ELF-1 (cell line): ENCODE measurements at places on chromosomes 12 and 14.

DNA sequence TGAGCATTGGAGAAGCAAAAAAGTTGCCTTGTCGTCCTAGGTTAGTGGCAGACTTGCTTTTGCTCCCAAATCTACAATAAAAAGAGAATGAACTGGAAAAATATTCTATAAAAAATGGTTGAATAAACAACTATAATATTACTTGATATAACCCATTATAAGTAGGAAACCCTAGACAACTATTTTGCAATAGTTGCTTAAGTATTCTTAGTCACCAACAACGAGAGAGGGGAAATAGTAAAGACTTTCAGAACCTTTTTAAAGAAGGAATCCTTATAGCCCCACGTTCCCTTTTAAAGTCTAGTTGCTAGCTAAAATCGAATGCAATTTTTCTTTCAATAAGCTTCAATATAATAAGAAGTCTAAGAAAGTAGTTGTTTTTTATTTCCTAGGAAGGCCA is 17.5 kb downstream of the AQP6 start:
- DNase-seq, result no peak

- DNase-seq, result no peak
Observed at GRCh38 chr14:59150990-59151389, 37.5 kb upstream of the DAAM1 start.

- DNase-seq, result no peak
Observed at GRCh38 chr12:74535536-74535935, 2.1 kb upstream of the ATXN7L3B start.

GRCh38 chr12:100448656-100449055 is 25.0 kb upstream of the NR1H4 start:
- no peak for DNase-seq

GRCh38 chr12:31267966-31268365 is 58.0 kb downstream of the SINHCAF start:
- DNase-seq, result no peak

DNA sequence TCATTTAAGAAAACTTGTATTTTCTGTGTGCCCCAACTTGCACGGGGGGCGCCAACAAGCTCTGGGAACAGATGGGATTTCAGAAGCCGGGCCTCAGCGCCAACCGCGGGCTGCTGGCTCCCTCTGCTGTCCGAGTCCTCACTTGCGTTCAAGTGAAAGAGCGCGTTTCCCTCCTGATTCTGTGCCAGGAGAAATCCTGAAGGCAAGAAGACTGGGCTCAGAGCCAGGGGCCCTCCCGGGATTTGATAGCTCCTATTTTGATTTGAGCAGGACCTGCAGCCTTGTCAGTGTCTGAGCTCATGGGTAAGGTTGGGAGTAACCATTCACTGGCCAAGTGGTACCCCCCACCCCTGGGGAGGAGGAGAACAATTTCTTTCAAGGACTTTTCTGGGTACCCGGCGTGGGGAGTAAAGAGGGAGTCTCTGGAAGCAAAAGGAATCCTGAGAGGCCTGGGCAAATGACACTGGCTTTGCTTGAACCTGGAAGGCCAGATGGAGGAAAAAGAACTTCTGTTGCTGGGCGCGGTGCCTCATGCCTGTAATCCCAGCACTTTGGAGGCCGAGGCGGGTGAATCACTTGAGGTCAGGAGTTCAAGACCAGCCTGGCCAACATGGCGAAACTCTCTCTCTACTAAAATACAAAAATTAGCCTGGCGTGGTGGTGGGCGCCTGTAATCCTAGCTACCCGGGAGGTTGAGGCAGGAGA is 179.0 kb upstream of the RGS6 start:
- peak; percentile 94 for DNase-seq

- DNase-seq, result no peak
Observed at GRCh38 chr14:61495809-61496208, 174.4 kb downstream of the PRKCH start.

DNA sequence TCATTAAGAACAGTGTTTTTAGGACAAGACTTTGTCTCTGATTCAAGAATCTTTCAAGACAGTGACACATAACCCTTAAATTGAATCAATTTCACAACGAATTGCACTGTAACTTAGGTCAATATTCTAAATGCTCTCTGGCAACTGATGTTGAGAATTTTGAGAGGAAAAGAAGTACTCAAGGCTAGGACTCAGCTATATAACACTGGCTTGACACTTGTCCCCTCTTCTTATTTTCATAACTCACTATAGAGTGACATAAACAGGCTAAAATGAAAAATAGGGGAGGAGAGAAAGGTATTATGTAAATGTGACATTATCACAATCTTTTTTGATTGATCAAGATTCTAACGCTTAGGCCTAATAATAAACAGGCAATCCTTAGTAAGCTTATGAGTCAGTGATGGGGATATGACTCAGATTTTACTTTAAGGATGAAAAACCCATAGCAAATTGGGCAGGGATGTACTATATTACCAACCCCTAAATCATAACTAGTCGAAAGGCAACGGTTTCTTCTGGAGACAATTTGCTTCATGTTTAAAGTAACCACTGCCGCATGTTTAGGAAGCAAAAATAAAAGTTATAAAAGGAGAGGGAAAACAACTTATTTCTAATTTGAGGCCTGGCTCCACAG is 10.9 kb downstream of the BTG1 start:
- DNase-seq, result no peak

DNA sequence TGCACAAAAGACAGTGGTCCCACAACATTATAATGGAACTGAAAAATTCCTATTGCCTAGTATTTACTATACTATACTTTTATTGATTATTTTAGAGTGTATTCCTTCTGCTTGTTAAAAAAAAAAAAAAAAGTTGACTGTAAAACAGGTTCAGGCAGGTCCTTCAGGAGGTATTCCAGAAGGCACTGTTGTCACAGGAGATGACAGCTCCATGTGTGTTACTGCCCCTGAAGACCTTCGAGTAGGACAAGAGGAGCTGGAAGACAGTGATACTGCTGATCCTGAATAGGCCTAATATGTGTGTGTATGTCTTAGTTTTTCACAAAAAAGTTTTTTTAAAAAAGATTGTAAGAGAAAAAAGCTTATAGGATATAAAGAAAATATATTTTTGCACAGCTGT is 12.3 kb downstream of the UBE2N start:
- no peak for DNase-seq

- no peak for DNase-seq
Observed at GRCh38 chr14:104650981-104651875, 38.2 kb upstream of the INF2 start.

DNA sequence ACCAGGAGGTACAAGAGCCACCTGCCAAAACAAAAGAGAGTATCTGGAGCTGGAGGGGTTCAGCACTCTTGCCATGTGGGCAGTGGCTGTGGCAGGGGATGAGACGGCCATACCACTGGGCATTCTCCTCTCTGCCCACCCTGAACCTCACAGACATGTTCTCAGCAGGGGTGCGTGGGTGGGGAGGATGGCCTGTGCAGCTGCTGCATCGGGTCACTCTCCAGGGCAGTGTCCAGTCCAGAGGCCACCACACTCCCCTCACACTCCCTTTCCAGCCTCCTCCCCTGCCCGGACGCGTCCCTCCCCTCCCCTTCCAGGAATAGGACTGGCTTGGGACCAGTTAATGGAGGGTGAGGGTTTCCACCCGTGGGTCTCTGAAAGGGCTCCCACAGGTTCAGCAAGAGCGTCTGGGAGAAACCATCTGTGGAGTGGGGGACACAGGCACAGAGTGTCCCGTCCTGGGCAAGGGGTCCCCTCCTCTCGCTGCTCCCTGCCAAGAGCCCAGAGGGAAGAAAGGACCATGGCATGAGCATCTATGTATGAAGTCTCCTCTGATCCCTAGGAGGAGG is 501 bp downstream of the C1R start:
- no peak for DNase-seq

DNA sequence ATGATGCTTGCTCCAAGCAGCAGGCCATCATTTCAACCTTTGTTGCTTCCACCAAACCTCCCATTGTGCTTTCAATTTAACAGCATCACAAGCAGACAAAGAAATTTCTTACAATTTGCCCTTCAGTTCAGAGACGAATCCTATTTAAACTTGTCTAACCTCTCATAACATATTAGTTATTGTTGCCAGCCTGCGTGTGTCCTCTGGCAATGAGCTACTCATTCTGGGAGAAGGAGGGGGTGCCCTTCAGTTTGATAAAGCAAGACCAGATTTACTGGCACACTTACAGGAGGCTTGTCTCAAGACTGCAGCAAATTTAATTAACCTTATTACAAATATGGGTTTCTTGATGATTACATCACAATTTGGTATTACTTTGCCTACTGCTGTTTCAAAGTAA is 203.6 kb upstream of the SOX5 start:
- DNase-seq, result no peak

GRCh38 chr14:61690982-61691381 is 4.3 kb upstream of the HIF1A start:
- DNase-seq, result peak; percentile 33

DNA sequence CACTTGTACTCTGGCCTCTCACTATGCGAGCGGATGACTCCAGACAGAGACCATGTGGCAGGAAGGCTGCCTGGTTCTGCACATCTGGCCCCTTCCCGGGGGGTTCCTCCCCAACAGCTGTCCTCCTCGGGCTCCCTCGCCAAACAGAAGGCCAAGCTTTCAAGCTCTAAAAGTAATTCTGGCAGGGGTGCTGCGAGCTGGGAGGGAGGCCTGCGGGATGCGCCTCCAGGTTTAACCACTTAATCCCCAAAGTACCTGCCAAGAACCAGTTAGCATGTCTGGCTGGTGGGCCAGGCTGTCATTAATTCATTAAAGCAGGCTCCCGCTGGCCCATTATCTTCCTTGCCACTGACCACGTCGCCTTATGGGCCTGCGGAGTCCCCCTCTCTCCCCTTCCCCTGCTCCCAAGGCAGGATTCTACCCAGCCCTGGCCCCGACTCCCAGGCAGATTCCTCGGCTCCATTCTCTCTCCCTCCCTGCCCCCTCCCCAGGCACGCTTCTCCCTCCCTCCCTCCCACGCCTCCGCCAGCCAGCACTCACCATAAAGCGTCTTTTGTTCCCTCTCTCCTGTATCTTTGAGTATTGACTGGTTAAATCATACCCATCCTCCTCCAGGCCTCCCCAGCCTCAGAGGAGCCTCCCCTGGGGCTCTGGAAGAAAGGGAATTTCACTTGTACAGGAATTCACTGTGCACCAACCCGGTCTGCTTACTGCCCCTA is 4.9 kb downstream of the HRK start:
- peak; percentile 71 for DNase-seq

DNA sequence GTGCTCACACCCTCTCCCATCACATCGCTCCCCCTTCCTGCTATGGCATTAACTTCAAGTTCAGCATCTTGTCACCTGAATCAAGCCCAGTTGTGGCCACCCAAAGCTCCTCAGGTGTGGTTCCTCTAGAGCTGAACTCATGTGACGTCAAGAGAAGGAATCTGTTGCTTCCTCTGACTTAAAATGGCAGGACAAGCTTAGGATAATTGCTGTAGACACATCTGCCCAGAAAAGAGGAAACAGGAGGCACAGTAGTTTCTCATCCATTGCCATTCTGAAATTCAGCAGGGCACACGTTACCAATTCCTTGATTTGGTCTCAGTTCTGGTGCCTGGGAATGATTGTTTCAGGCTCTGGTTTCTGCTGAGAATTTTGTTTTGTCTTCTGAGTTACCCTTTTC is 52.1 kb downstream of the RCOR1 start:
- DNase-seq, result no peak

DNA sequence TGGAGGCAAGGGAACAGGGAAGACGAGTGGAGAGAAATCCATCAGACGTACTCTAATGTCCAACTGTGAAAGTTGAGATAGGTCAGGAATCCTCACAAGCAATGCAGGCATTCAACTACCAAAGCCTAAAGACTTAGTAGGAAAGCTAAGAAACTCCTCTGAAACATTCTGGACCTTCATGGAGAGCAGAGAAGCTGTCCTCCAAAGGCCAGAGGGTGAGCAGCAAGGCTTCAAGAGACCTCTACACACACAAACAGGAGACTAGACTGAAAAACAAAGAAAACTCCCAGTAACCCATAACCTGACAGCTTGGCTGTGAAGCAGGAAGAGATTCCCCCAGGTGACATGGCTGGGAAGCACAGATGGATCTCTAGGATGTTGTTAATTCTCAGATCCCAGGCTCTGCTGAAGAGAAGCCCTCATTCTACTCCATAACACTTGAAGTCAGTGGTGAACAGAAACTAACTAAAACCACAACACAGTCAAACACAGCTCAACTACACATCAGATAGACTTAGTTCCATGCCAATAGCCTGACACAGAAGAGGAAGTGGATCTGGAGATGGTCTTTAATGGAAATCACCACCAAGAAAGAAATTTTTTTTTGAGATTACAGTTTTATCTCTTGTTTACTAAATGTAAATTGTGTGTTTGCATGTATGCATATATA is 23.2 kb upstream of the LYZ start:
- DNase-seq, result no peak

DNA sequence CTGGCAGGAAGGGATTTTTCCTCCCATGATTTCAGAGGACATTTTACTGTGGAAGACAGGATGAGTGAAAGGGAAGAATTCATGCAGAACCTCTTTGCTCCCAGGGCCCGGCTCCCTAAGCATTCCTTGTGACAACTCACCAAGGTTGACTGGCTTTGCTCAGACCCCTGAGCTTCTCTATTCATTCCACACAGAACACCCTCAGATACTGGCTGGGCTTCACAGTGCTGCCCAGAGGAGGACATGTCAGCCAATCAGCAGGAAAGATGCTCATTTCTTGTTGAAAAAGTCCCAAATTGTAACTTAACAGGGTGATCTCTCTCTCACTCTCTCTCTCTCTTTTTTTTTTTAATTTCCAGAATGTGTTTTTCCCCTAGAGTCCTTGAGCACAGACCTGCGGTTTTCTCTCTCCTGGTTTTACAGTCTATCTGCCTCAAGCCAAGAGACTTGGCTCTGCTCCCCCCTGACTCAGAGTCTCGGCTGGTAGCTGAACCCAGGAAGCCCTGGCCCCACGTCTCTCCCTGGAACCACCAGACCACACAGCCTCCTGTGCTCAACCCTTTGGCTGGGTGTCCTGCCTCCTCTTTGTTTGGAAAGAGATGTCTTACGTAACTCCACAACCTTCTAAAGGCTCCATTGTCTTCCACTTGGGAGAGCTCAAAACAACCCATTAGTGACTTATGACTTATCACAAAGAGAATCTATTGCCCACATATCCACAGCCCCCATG is 43.9 kb downstream of the SSPN start:
- DNase-seq, result no peak

- no peak for DNase-seq
Observed at GRCh38 chr14:106490442-106490841, 964.1 kb downstream of the TMEM121 start.

DNA sequence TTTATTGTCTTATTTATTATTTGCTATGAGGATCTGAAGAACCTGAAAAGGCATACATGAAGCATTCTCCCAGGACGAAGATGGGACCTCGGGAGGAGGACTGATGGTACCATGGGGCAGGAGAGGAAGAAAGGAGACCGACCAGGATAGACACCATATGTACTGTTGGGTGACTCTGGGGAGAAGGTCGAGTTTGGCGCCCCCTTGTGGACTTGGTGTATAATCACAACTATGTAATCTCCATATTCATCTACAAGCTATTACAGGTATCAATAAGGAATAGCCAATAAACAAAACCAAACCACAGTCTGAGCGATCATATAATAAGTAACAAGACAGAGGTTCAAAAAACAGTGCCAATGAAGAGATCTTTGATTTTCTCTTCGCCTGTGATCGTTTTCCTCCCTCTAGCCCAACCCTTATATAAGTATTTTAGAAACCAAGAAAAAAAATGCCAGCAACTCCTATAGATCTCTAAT is 139.1 kb downstream of the SPTSSA start:
- peak; percentile 26 for DNase-seq

GRCh38 chr14:51518280-51518679 is 133.4 kb upstream of the FRMD6 start:
- no peak for DNase-seq

GRCh38 chr12:569803-570434 is 93.3 kb downstream of the NINJ2 start:
- peak; percentile 84 for DNase-seq

- DNase-seq, result no peak
Observed at GRCh38 chr14:68047906-68048305, 228.3 kb downstream of the RAD51B start.
